Cardiac septum (tissue), 1 donor: ENCODE measurements at places on chromosomes 4 and X. TPM values are rescaled to one million over a fixed set of nuclear protein-coding genes. Genes with fewer than 3 reads are reported as not detected.

DNA sequence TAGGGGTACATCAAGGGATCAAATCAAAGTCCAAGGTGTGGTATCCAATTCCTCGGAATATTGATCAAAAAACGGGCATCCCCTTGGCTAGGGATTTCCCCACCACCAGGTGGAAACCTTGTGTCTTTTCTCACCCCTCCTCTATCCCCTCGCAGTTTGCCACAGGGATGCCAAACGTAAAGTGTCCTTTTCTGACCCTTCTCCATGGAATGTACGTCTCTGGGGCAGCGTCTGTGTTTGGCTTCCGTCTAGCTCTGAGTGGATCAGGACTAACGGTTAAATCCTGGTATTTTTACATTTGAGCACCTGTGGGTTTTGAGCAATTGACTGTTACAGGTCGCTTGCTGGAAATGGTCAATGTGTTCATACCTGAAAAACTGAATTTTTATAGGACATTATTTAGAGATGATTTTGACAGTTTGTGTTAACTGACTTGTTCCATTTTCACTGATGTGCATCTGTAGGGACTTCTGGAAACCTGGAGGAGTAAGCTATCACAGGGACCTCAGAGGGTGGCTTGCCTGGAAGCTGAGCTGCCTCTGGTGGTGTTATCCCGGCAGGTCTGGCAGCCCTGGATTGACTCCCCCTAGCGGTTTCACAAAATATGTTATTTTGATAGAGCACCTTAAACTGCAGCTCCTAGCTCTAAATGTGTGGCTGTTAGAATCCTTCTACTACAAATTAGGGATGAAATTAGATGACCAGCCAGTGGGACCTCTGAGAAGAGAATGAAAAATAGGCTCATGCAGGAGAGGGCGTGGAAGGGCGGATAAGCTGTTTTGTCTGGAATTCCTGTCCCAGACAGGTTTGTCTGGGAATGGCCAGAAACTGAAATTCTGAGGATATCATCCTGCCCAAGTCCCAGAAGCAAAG, 8.8 kb upstream of the MGST2 start:
- no peak for DNase-seq

TKTL2 gene
- not detected for total RNA-seq

DNA sequence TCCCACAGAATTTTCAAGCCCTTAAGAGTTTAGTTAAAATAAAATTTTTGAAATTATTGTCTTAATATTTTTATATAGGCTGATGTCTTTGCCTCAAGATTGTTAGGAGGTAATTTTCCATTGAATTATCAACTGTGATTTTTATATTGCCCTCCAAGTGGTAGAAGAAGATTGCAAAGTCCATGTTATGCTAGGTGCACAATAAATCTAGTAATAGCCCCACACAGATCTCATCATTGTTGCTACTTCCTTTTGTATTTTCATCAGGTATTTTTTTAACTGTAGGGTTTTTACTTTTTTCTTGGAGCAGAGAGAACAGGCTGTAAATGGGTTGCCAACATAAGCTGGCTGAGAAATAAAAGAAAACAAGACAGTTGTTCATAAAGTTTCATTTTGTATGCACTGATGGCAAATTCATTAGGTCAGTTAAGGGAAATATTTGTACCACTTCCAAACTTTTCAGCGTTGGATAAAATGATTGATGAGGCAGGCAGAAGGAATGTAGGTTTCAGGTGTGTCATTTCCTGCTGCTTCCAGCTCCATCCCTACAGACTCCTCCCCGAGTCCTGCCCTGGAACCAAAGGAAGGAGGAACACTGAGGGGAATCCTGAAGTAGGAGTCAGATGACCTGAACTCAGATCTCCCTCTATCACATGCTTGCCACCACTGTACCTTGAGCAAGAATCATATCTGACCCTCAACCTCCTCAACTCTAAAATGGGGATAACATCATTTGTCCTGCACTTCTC, 105.5 kb downstream of the PRRG1 start:
- no peak for DNase-seq

- DNase-seq = no peak
Measured at GRCh38 chrX:12080265-12080664, 58.0 kb upstream of the FRMPD4 start.

- no peak for DNase-seq
Measured at GRCh38 chr4:173573286-173573685, 43.3 kb upstream of the HAND2 start.

GRCh38 chrX:68288127-68288526, 145.2 kb downstream of the OPHN1 start:
- no peak for DNase-seq

PDE6B gene
- 4.8 TPM for total RNA-seq
